ENCODE measurements at places on chromosomes 2 and 18.

- DNase-seq = no peak
Measured at GRCh38 chr2:151042964-151043363, 218.7 kb downstream of the RBM43 start.

- no peak for DNase-seq
Measured at GRCh38 chr2:162073888-162074631, at the start of gene DPP4. DPP4 (minus strand) TSS chr2:162074215; CDS start chr2:162073981, 234 bp downstream.

DNA sequence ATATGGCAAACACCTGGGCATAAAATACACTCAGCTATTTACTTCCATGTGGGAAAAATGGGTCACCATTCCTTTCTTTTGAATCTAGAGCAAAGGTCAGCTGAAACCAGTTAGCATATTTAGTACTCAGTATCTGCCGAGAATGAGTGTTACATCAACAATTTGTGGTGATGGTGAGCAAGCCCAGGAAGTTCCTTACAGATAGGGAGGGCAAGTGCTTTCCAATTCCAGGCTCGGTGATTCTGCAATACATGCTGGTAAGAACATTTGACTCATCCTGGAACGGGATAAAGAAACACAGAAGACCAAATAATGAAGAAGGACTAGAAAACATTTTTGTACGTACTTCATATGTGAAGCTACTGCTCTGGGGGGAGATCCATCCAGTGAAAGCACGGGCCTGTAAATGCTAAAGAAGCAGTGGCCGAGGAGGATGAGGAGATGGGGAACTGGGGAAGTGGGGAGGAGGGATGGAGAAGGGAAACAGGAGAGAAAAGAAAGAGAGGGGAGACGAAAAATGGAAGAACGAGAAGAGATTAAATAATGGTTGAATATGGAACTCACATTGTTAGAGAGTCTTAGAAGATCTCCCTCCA is 251.9 kb downstream of the TTC32 start:
- no peak for DNase-seq

DNA sequence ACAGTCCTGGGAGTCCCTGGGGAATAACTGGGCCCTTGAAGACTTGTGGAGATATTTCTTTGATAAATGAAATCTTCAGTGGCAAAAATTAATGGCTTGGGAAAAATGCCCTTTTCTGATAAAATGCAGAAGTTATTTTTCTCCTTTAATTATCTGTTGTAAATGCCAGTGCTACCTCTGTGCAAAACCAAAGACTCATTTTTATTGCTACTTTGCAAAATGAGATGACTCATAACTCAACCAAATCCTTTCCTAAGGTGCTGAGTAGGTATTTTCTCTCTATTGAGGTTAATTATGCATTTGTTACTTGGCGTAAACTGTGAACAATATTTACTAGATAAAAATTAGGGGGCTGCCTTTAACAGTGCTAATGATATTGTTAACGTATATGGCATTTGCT is 163.9 kb downstream of the DOK6 start:
- DNase-seq = no peak

DNA sequence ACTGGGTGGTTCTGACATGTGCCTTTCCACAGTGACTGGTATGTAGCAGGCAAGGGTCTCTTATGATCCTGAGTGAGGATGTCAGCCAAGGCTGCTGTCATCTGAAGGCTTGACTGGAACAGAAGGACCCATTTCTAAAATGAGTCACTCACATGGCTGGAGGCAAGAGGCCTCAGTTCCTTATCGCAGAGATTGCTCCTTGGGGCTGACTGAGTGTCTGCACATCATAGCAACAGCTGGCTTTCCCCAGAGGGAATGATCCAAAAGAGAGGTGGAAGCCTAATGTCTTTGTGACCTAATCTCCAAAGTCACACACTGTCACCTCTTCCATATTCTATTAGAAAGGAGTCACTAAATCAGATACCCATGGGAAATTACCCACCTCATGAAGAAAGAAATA is 114.0 kb downstream of the NEDD4L start:
- no peak for DNase-seq

All from LNCaP clone FGC (cell line).